ENCODE measurements at places on chromosomes 2 and 18. TPM values are rescaled to one million over a fixed set of nuclear protein-coding genes. Genes with fewer than 3 reads are reported as not detected.

Gene FER1L5
- total RNA-seq, result not detected

DNA sequence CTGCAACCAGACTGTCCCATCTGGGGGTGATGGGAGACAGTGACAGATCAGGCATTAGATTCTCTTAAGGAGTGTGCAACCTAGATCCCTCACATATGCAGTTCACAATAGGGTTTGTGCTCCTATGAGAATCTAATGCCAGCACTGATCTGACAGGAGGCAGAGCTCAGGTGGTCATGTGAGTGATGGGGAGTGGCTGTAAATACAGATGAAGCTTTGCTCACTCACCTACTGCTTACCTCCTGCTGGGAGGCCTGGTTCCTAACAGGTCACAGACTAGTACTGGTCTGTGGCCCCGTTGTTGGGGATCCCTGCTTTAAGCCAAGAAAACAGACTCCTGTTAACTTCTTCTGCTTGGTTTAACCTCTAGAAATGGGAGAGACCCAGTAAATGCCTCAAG lies 3.2 kb downstream of the CYP27A1 start:
- H3K27ac ChIP-seq, result no peak overlapping the region
- H3K27me3 ChIP-seq, result no peaks in the 10 kb centered on the region
- H3K4me1 ChIP-seq, result no peaks in the 10 kb centered on the region
- no peaks in the 10 kb centered on the region for H3K36me3 ChIP-seq

DNA sequence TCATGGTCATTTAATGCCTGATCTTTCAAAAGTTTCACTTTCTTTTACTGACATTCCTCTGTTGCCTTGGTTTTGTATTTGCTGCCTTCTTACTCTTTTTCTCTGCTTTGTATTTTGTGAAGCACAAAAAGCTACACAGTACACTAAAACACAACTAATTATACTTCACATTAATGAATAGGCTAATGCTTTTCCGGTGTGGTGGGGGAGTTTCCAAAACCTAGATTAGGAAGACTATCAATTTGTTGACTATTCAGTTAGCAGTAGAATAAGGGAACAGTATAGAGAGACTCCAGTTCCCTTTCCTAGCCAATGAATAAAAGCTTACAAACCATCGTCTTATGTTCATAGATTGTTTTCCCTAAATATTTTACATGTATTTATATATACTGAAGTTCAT lies 468.3 kb downstream of the SPAG16 start:
- H3K4me1 ChIP-seq, result no peaks in the 10 kb centered on the region
- DNase-seq, result no peak
- H3K4me3 ChIP-seq, result no peak overlapping the region
- no peaks in the 10 kb centered on the region for H3K36me3 ChIP-seq
- no peaks in the 10 kb centered on the region for H3K27me3 ChIP-seq

- DNase-seq, result no peak
- no peaks in the 10 kb centered on the region for H3K36me3 ChIP-seq
- H3K4me1 ChIP-seq, result no peaks in the 10 kb centered on the region
- H3K27me3 ChIP-seq, result no peaks in the 10 kb centered on the region
These were observed 14.8 kb downstream of the PLEKHM3 start for GRCh38 chr2:208010506-208010905.

DNA sequence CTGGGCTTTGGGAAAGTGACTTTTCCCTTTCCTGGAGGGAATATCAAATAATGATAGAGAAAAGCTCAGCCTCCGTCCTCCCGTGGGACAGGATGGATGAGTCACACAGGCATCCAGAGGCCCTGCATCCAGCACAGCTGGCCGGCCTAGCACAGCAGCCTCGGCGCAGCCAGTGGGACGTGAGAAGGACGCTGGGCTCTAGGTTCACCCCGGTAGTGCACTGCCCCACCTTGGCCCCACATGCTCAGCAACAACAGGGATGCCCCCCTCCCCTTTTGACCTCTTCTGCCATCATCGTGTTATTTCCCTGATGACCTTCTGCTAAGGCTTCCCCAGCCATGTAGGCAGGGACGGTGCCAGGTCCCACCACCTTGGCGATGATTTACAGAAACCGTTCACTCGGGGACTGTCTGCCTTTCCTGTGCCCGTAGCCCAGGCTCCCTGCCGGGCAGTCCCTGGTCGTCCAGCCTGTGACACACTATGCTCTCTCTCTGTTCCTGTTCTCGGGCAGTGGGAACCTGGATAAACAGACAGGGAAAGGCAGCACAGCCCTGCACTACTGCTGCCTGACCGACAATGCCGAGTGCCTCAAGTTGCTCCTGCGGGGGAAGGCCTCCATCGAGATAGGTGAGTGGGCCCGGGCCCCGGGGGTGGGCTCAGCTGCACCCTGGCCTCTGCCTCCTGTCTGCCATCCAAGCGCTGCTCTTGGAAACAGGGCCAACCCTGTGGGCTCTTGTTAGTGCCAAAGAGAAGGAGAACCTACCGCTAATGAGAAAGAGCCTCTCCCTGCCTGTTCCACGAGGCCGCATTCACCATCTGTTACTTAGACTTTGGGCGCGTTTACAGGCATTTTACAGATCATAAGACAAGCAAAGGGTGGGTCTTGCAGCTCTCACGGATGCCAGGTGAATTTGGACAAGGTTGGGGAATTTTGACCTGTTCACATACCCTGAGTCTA lies 44.6 kb downstream of the ITGB1BP1 start:
- DNase-seq, result no peak
- no peak overlapping the region for H3K4me3 ChIP-seq
- H3K4me1 ChIP-seq, result no peaks in the 10 kb centered on the region

Gene FN1
- 295 TPM for total RNA-seq

Gene ANKRD62
- total RNA-seq, result not detected

DNA sequence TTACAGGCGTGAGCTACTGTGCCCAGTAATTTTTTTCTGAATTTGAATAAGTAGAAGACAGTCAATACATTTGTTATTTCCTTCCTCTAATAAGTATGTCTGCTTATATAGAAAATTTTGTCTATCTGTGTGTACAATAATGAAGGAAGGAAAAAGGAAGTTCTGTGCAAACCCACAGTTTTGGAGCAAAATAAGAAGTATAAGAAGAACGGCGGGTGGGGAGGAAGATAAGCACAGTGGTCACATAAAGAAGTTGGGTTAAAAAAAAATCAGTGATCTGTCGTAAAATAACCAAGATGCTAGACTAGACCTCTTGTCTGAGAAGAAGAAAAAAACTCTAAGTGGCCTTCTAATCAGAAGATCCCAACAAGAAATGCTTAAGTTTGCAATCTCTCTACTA lies 20.2 kb downstream of the MGAT4A start:
- no peak overlapping the region for H3K27ac ChIP-seq
- no peak overlapping the region for H3K4me3 ChIP-seq
- H3K27me3 ChIP-seq, result no peaks in the 10 kb centered on the region
- DNase-seq, result no peak

Gene OST4
- 309 TPM for total RNA-seq

DNA sequence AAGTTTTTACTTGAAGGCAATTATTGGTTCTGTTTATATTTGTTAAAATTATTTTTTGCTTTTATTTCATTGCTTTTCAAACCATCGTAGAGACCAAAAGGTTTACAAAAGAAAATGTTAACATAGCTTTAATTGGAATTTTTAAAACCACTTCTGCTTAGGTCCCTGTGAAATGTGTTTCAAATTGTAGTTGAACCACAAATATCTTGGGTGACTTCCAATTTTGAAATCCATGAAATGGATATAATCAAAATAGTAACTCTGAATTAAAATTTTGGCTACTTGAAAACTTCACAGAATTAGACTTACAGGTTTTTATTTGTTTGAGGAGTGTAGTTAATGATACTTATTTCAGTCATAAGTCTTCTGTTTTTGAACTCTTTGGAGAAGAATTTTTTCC lies 3.1 kb upstream of the SPAG16 start:
- H3K36me3 ChIP-seq, result no peaks in the 10 kb centered on the region
- H3K4me1 ChIP-seq, result peaks cover 7% of the 10 kb centered on the region
- H3K4me3 ChIP-seq, result no peak overlapping the region
- no peak for DNase-seq

Gene GPR45
- not detected for total RNA-seq

DNA sequence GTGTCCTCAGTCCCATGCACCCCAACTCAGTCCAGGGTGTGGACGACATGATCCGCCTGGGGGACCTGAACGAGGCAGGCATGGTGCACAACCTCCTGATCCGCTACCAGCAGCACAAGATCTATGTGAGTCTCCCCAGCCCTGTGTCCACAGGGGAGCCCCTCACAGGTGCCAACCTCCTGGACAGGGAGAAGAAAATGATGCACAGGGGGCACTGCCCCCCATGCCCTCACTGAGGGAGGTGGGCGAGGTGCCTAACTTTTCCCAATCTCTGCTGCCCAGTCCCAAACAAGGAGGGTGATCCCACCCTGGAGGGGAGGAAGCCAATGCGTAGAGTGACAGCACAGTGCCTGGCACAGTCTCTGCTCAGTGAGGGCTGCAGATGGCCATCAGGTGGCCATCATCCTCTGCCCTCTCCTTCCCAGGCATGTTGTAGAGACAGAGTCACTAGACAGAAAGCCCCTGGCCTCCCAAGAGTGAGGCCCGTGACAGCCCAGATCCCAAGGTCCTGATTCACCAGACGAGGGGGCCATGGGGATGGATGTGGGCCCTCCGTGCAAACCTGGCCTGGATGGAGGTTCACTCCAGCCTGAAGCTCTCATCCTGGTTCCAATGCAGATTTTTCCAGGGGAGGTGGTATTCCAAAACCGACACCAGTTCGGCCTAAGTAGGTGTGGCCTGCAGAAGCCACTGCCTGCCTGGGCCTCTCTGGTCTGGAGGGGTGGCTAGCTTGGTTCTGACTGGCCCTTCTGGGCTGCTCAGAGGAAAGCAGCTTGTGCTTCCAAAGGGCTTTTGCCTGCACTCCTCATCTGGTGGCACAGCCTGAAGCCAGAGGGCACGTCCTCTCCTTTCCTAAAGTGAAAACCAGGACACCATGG lies 30.0 kb downstream of the MYO7B start:
- no peaks in the 10 kb centered on the region for H3K36me3 ChIP-seq
- H3K27ac ChIP-seq, result no peak overlapping the region
- no peaks in the 10 kb centered on the region for H3K27me3 ChIP-seq
- no peak overlapping the region for H3K4me3 ChIP-seq
- H3K4me1 ChIP-seq, result no peaks in the 10 kb centered on the region

Gene ACYP2
- total RNA-seq, result 19.3 TPM

DNA sequence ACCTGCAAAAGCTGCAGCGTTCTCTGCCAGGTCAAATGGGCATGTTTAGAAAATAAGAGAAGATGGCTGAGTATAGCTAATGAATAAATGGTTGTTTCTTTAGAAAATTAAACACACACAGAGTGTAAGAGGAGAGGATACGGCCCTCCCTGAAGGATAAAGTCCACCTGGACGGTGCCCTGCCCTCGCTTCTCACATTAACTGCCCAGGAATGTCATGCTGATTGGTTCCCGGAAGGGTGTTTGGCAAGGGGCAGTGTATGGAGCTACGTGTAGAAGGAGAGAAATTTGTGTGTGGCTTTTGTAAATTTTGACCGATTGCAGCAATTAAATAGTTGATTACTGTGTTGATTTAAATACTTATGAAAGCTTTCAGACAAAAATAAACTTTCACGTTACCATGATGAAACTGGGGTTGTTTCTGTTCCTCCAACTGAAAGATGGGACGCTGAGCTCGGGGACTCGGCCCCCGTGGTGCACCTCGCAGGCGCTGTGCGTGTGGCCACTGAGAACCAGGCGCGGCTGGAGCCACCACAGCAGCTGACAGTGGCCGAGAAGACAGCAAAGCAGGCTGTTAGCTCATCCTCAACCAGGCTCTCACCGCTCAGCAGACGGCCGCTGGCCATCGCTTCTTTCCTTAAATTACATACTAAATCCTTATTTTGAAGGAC lies 22.7 kb downstream of the MPPE1 start:
- H3K27ac ChIP-seq, result no peak overlapping the region
- no peak overlapping the region for H3K4me3 ChIP-seq
- H3K36me3 ChIP-seq, result no peaks in the 10 kb centered on the region
- no peaks in the 10 kb centered on the region for H3K27me3 ChIP-seq
- no peak for DNase-seq

GRCh38 chr2:10316860-10317259 lies 14.2 kb downstream of the HPCAL1 start:
- DNase-seq, result no peak
- no peaks in the 10 kb centered on the region for H3K36me3 ChIP-seq
- no peak overlapping the region for H3K4me3 ChIP-seq
- H3K4me1 ChIP-seq, result no peaks in the 10 kb centered on the region
- H3K27ac ChIP-seq, result no peak overlapping the region

- DNase-seq, result no peak
- H3K27ac ChIP-seq, result no peak overlapping the region
- H3K36me3 ChIP-seq, result no peaks in the 10 kb centered on the region
- H3K4me1 ChIP-seq, result no peaks in the 10 kb centered on the region
These were observed 311.6 kb upstream of the NRP2 start for GRCh38 chr2:205370726-205371125.

- no peak for DNase-seq
- no peaks in the 10 kb centered on the region for H3K36me3 ChIP-seq
- no peak overlapping the region for H3K4me3 ChIP-seq
- H3K27ac ChIP-seq, result no peak overlapping the region
- H3K27me3 ChIP-seq, result no peaks in the 10 kb centered on the region
- H3K4me1 ChIP-seq, result no peaks in the 10 kb centered on the region
These were observed 116.3 kb downstream of the DHRS9 start for GRCh38 chr2:169185711-169186110.

Gene CCDC85A
- total RNA-seq, result 7.5 TPM

Gene CAPG
- 102 TPM for total RNA-seq

DNA sequence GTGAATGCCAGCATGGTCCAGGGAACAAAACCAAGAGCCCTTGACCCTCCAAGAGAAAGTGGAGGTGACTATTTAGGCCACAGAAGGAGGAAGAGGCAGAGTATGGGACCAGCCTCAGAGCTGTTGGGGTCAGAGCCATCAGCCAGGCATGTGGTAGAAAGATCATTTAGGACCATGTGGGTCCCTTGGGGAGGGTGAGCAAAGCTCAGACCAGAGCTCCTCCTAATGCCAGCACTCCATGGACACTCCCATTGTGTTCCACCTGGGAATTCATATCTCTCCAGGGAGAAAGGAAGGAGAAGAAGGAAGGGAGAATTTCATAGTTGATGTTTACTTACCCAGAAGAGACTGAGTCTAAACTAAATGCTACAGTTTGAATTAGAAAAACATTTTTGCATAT lies 73.2 kb downstream of the CYBRD1 start:
- no peaks in the 10 kb centered on the region for H3K4me1 ChIP-seq
- no peaks in the 10 kb centered on the region for H3K27me3 ChIP-seq
- H3K36me3 ChIP-seq, result no peaks in the 10 kb centered on the region
- no peak overlapping the region for H3K27ac ChIP-seq
- DNase-seq, result no peak

DNA sequence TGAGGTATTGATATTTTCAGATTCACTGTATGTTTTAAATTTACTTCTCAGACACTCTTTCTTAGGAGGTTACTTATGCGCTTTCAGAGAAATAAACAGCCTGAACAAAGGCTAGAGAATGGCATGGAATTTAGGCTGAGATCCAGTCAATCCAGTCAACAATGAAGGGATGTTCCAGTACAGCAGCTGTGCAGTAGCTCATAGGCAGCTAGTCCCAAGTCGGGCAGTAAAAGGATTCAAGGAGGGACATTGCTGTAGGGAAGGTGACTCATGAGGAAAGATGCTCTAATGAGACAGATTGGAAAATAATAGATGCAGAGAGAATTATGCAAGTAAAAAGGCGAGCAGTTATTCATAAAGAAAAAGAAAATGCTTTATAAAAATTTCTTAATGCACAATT lies 397.9 kb upstream of the RGPD4 start:
- H3K27ac ChIP-seq, result no peak overlapping the region
- H3K4me3 ChIP-seq, result no peak overlapping the region
- DNase-seq, result no peak
- no peaks in the 10 kb centered on the region for H3K4me1 ChIP-seq
- H3K36me3 ChIP-seq, result no peaks in the 10 kb centered on the region

Measured in breast epithelium (tissue), 4 donors.